Germinal center (tissue), 1 donor: ENCODE measurements at places on chromosomes 1 and 21.

- no peak for DNase-seq
Measured at GRCh38 chr1:101367630-101368029, 130.8 kb downstream of the S1PR1 start.

DNA sequence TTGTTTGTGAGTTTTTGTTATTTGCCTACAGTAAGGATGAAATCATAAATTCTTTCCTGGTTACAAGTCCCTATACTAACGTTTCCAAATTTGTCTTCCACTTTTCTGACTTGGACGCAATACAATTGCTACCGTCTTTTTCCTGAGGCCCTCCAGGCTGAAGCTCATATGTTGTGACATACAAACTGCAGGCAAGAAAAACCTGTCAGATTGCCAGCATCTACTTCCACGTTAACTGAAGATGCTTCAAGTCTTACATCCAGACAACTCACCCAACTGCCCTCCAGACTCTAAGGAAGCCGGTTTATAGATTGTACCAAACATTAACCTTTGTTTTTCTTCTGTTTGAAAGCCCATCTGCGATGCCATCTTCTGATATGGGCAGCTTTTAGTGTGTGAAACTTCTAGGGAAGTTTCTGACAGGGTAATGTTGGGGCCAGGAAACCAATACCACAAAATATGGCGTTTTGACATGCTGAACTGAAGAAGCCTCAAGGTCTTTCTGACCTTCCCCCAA lies 21.4 kb upstream of the RNF11 start:
- no peak for DNase-seq

- no peak for DNase-seq
Measured at GRCh38 chr1:152165286-152166077, 6.5 kb upstream of the RPTN start.

- DNase-seq: no peak
Measured at GRCh38 chr1:93839307-93839706, 39.7 kb downstream of the DNTTIP2 start.

DNA sequence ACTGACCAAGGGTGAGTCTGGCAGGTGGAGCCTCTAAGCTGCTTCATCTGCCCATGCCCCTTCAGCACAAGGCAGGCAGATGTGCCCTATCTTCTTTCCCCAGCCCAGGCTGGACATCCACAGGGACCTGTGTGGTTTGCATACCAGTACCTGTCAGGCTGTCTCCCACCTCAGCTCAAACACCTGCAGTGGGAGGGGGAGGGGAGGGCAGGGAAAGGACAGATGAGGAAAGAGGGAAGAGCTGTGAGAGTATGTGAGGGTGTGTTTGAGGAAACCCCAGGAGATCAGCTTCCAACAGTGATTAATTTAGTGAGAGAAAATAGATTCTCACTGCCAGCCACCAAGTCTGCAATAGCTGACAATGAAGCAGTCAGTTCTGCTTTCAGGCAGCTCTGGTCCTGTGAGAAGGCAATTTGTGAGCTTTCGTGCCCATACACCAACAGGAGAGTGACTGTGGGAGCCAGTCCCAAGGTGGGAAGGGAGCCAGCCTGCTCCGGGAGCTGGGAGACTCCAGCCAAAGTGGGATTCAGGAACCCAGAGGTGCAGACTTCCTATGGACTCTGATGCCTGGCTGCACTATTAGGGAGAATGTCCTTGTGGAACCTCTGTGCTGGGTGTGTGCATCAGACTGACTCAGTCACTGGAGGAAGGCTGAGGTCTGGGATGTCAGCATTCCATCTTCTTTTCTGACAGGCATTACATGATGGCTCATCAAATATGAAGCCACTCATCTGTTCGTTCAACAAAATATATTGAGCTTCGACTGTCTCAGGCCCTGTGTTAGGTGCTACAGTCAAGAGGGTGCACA lies 59.7 kb downstream of the TNR start:
- DNase-seq: no peak

GRCh38 chr21:45421846-45422775 lies 17.1 kb downstream of the COL18A1 start:
- DNase-seq: no peak

GRCh38 chr21:17506951-17507350 lies 5.9 kb upstream of the CXADR start:
- no peak for DNase-seq

DNA sequence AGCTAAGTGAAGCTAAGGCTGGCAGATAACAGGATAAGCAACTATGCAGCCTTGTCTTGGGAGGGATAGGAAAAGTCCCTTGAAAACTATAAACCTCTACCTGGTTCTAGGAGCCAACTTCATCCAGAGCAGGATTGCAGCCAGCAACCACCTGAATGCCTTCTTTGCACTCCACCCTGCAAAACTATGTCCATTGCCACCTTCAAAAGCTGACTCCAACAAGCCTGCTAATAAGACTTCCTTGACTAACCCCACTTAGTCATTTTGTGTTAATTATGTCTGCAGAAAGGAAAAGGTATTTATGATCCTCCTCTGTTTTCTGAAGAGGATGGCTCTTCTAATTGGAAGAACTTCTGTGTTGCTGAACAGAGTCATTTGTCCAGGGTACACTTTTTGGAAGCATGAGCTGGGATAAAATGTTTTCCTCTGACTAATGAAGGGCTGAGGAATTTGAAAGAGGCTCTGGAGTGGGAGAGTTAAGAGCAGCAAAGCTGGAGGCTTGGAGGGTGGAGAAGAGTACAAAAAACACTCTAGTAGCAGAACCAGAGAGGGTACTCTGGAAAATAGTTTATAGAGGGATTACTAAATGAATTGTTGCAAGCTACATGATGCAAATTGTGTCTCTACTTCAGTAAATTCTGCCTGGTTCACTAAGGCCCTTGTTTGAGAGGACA lies 9.6 kb upstream of the RIMKLA start:
- no peak for DNase-seq

DNA sequence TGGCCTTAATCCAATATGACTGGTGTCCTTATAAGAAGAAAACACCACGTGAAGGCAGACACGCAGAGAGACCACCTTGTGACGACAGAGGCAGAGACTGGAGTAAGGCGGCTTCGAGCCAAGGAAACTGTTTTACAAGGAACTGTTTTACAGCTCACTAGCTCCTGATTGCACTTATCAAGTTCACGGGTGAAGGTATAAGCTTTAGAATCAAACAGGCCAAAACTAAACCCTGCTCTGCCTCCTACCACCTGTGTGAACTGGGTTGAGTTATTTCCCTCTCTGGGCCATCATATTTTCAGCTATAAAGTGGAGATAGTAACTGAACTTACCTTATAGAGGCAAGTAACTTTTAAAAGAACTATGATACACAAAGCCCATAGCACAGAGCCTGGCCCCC lies 166.9 kb upstream of the NFIA start:
- no peak for DNase-seq

- peak; percentile 69 for DNase-seq
Measured at GRCh38 chr1:27111626-27112573, 43.0 kb downstream of the SLC9A1 start.

DNA sequence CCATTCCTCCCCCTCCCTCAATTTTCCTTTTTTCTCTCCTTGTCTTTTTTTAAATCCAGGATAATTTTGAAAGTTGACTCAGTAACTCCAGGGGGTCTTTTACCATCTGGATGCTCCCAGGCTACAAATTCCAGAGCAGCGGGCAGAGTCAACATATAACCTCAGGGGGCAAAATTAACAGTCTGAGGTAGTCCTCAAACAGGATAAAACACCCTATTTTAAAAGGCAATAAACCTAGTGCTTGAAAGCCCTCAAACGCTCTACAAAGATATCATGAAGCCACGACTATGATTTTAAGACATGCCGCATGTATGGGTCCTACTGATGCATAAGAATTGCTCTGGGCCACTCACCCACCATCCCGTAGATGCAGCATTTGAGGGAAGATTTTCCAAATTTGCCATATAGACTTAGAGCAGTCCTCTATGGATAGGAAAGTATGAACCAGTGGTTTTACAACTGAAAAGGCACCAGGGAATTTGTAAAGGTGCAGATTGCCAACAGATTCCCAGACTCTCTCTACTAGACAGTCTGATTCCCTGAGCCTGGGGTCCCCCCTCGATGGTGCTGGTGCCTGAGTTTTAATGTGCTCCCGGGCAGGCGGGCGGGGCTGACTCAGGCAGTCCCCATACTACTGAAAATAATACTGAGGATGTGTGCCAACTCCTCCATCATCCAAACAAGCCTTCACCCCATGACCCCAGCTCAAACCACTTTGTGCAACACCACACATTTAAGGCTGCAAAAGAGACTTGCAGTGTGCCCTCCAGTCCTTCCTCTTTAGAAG lies 37.2 kb downstream of the PTPN14 start:
- DNase-seq: no peak

DNA sequence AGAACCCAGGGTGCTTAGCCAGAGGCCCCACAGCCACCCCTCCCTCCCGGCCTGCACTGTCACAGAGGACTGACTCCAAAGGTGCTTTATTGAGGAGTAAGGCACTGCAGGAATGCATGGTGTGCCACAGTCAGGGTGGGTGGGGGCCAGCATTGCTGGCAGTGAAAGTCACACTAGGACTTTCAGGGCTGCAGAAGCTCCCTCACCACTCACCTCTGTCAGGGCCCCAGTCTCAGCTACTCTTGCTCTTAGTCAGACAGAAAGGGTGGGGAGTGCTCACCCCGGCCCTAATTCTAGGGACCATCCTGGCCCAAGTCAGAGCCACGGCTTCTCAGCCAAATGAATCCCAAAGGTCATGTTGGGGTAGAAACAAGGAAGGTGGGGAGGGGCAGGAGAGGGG lies 19.4 kb downstream of the KNCN start:
- DNase-seq: no peak

DNA sequence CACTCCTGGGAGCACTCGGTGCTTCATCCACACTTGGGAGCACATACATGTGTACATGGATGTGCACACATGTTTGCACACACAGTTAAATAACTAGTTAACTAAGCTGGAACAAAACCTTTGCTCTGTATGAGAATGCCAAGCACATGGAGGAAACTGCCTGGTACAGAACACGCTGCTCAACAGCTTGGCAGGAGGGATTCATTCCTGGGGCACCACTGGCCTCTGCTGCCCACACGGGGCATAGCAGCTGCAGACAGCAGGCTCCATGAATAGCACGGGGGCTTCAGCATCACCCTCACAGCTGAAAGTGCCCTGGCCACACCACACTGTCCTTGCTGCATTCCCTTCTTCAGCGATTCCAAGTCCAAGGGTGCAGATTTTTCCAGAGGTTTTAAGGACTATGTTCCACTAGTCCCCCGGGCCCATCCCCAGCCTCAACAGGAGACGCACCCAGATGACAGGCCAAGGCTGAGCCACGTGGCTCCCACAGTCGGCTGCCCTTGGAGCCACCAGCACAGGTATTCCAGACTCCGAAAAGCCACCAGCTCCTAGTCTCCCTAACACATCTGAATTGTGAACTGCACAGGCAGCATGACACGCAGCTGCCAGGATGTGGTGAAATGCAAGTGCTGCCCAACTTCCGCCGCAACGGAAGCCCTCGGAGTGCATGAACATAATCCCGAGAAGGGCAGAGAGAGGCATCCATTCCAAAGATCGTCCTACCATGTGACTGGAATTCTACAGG lies 16.9 kb downstream of the NPHP4 start:
- DNase-seq: peak; percentile 44

DNA sequence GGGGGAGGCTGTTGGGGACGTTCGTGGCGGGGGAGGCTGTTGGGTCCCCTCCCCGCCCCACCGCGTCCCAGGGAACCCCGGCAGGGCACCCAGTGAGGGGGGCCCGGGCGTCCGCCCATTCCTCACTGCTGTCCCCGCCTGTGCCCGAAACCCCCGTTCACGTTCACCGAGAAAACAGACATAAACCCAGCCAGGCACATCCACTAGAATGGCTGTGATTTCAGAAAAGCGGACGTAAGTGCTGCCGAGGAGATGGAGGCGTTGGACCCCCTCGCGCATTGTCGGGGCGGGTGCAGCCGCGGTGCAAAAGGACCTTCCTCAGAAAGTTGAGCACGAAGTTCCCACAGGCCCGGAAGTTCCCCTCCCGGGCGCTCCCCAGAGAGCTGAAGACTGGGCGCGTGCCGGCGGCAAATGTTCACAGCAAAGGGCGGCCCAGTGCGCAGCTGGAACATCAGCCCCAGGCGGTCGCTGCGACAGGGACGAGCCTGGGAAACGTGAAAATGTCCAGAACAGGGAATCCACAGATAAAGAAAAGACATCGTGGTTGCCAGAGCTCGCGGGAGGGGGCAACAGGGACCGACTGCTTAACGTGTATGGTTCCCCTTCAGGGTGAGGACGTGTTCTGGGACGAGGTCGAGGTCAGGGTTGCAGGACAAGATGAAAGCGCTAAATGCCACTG lies 18.5 kb upstream of the SAMD11 start:
- DNase-seq: peak; percentile 50

DNA sequence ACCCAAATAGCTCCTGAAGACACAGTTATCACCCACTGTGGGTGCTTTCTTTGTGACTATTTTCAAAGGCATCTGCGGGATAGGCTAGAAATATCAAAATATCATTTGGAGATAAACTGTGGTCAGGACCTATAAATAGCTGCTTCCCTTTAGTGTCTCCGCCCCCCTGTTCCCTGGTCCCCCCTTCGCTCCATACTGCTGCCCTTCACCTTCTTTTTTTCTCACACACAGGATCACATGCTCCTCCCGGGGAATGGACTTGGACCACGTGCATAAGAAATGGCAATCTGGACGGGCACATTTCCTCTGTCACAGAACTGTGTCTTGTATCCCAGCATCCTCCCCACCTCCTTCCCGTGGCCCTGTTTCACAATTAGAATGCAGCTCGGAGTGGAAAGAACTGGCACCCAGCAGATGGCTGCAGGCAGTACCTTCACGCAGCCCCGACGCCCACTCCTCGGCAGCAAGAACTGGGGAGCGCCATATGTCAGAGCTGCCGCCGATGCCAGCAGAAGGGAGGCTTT lies 68.8 kb upstream of the SSX2IP start:
- DNase-seq: no peak

- peak; percentile 94 for DNase-seq
Measured at GRCh38 chr1:40818264-40818961, 34.8 kb downstream of the KCNQ4 start.

DNA sequence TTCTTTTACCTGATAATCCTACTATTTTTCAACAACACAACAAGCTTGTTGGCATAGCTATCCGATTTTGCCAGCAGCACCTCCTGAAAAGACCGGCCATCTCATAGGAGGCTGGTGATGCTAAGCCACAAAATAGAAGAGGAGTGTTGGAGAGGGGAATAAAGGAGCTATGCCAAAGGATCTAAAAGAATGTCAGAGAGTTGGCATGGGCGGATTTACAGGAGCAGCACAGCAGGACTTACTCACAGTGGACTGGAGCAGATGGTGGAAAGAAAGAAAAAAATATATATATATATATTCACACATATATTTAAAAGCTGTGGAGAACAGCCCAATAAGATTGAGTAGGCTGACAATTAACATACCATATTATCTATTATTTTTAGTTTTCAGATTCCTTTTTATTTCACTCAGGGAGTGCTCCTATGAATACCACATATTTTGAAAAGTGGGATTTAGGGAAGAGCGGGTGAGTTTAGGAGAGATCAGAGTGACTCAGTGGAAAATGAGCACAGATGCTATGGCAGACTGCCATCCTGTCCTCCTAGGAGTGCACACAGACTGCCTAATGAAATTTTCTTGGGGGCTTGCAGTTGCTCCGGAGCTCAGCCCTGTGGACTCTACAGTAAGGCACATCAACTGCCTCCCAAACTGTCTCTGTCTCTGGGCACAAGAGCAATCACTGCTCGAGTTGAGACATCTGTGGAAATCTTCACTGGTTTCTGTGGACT lies 394.4 kb upstream of the CHRM3 start:
- DNase-seq: no peak
